ENCODE measurements at places on chromosomes 3 and 15.

- no peak for DNase-seq
Observed at GRCh38 chr3:192372616-192373015, 354.7 kb downstream of the FGF12 start.

DNA sequence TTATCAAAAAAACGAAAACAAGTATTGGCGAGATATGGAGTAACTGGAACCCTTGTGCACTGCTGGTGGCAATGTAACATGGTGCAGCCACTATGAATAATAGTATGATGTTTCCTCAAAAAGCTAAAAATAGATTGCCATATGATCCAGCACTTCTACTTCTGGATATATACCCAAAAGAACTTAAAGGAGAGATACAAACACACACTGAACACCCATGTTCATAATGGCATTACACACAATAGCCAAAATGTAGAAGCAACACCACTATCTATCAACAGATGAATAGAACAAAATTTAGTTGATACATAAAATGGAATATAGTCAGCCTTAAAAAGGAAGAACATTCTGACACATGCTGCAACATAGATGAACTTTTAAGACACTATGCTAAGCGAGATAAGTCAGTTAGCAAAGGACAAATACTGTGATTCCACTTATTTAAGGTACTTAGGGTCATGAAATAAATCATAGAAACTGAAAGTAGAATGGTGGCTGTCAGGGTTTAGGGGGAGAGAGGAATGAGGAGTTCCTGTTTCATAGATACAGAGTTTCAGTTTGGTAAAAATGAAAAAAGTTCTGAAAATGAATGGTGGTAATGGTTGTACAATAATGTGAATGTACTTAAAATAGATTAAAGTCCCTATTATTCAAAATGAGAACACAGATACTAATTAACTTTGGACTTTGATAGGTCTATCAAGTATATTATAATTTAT lies 59.4 kb upstream of the IMPG2 start:
- no peak for DNase-seq

DNA sequence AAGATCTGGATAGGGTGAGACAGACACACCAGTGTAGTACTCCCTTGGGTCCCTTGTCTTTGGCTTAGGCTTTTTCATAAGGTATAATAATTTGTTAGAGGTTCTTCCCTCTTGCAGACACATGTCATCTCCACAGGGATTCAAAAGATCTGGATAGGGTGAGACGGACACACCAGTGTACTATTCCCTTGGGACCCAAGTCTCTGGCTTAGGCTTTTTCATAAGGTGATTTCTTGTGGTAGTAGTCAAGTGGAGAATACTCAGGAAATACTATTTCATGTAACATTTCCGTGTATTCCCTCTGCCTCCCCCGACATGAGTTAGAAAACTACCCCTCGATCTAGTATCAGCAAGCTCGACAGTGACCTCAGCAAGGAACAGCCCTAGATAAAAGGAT lies 954 bp upstream of the MAPKBP1 start:
- no peak for DNase-seq

DNA sequence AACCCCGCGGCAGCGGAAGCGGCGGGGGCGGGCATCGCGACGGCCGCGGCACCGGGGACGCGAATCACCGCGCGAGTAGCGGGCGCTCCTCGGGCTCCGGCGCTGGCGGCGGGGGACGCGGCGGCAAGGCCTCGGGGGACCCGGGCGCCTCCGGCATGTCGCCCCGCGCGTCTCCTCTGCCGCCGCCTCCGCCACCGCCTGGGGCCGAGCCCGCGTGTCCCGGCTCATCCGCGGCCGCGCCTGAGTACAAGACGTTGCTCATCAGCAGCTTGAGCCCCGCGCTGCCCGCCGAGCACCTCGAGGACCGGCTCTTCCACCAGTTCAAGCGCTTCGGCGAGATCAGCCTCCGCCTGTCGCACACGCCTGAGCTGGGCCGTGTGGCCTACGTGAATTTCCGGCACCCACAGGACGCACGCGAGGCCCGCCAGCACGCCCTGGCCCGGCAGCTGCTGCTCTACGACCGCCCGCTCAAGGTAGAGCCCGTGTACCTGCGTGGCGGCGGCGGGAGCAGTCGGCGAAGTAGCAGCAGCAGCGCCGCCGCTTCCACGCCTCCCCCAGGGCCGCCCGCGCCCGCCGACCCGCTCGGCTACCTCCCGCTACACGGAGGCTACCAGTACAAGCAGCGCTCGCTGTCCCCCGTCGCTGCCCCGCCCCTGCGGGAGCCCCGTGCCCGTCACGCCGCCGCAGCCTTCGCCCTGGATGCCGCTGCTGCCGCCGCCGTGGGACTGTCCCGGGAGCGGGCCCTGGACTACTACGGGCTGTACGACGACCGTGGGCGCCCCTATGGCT lies 675 bp downstream of the RBM15B start:
- peak; percentile 43 for DNase-seq

GRCh38 chr3:114551770-114552526 lies 258.1 kb downstream of the TIGIT start:
- DNase-seq: no peak

DNA sequence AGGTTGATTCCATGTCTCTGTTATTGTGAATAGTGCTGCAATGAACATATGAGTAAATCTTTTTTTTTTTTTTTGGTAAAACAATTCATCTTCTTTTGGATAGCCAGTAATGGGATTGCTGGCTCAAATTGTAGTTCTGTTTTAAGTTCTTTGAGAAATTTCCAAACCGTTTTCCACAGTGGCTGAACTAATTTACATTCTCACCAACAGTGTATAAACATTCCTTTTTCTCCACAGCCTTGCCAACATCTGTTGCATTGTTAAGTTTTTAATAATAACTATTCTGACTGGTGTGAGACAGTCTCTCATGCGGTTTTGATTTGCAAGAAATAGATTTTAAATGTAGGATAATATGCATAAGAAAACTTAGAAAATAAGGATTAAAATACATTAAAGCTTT lies 279.0 kb upstream of the EPHA3 start:
- no peak for DNase-seq

GRCh38 chr3:49025005-49025792 lies 3.3 kb downstream of the NDUFAF3 start:
- no peak for DNase-seq

- no peak for DNase-seq
Observed at GRCh38 chr3:144463911-144464310, 492.3 kb downstream of the DIPK2A start.

DNA sequence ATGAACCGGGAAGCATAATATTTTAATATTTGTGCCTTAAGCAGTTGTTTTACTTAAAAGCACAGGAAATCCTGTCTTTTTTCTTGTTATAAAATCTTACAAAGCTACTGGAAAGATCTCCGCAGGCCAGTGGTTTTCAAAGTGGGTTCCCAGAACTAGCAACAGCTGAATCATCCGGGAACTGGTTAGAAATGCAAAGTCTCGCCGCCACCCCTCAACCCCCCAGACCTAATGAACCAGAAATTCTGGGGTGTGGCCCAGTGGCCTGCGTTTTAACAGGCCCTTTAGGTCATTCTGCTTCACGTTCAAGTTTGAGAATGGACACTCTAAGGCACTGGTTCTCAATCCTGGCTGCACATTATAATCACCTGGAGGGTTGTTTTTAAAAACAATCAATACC lies 74.7 kb downstream of the PDZRN3 start:
- DNase-seq: no peak

DNA sequence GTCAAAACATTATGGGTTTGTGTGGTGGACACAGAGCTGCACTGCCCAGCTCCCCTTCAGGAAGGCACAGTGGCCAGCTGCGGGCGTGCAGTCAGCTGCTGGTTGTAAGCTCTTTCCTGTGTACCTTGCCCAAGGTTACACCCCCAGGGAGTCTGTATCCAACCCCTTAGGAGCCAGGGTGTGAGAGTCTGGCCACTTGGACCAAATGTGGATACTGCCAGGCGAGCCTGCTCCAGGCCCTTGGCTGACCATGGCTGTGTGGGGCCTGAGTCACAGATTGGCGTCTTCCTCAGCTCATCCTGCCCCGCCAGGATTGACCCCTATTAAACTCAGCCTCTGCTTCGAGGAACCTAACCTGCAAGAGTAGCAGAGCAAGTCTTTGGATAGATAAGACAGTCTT lies 56.9 kb downstream of the ABHD5 start:
- no peak for DNase-seq

DNA sequence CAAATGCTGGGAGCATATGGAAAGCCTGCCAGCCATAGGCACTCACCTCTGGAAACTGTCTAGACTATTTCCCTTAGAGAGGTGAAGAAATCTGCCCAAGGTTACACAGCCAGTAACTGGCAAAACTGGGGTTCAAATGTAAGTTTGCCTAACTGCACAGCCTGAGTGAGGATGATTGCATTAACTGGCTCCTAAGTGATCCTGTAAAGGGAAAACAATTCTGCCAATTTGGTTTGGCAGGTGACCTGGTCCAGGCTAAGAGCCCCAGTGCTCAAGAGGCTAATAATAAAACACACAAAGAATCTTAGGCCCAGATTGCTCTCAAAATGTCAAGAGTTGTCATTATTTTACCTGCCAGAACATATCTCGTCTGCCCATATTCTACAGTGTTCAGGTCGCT lies 43.9 kb upstream of the SPRED1 start:
- no peak for DNase-seq

DNA sequence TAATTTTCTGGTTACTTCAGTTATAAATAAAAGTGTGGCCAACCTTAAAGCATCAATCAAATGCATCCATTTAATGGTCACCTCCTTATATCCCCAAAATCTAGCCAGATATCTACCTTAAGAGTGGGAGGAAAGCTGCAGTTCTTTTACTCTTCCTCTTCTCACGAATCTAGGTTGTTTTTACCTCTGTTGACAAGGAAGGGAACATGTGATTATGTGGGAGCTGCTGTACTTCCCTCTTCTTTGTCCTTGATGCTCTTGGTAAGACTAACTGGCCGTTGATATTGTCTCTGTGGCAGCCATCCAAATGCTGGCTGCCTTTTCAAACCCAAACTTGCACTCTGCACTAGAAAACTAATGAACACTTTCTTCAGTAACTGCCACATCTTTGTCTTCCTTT lies 275.3 kb upstream of the CADM2 start:
- no peak for DNase-seq

- no peak for DNase-seq
Observed at GRCh38 chr3:31412832-31413231, 119.9 kb upstream of the STT3B start.

- DNase-seq: no peak
Observed at GRCh38 chr3:195240171-195240701, 30.7 kb downstream of the XXYLT1 start.

GRCh38 chr3:181725830-181726229 lies 14.1 kb downstream of the SOX2 start:
- no peak for DNase-seq

GRCh38 chr15:29749365-29750086 lies 72.7 kb downstream of the TJP1 start:
- DNase-seq: no peak

DNA sequence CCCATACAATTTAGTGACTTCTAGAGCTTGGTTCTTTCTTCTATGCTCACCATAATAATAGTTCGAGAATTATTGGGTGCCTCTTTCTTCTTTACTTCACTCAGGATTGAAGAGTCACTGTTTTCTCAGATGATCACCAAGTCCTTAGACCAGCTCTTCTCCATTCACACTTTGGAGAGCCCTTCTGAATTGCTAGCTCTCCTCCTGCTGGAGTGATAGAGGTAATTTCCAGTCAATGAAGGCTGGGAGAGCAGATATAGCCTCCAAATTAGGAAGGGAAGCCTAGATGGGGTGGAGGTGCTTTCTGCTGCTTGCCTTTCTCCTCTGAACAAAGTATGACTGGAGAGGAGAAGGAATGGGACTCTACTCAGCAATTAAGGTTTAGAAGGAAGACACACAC lies 10.7 kb upstream of the BBX start:
- no peak for DNase-seq

DNA sequence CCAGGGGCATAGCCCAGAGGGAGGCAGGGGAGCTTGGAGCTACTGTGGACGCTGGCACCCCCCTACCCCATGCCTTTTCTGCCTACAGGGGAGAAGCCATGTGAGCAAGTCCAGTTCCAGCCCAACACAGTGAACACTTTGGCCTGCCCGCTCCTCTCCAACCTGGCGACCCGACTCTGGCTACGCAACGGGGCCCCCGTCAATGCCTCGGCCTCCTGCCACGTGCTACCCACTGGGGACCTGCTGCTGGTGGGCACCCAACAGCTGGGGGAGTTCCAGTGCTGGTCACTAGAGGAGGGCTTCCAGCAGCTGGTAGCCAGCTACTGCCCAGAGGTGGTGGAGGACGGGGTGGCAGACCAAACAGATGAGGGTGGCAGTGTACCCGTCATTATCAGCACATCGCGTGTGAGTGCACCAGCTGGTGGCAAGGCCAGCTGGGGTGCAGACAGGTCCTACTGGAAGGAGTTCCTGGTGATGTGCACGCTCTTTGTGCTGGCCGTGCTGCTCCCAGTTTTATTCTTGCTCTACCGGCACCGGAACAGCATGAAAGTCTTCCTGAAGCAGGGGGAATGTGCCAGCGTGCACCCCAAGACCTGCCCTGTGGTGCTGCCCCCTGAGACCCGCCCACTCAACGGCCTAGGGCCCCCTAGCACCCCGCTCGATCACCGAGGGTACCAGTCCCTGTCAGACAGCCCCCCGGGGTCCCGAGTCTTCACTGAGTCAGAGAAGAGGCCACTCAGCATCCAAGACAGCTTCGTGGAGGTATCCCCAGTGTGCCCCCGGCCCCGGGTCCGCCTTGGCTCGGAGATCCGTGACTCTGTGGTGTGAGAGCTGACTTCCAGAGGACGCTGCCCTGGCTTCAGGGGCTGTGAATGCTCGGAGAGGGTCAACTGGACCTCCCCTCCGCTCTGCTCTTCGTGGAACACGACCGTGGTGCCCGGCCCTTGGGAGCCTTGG lies 5.6 kb downstream of the CIB1 start:
- no peak for DNase-seq

DNA sequence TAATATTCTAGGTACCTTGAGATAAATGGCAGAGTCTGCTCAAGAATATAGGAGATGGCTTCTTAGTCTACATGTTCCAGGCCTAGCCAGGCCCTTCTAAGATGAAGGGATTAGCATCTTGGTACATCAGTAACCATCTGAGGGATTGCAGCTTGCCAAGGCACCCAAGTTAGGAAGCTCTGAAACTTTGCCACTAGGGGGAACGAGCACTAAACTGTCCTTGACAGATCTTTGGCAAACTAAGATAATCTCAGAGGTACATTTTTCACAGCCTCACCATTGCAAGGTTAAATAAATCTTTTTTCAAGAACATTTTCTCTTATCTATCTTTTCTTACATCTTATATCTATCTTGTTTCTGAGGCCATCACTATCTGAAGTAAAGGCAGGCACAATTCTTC lies 351.2 kb downstream of the RAP2B start:
- DNase-seq: no peak

DNA sequence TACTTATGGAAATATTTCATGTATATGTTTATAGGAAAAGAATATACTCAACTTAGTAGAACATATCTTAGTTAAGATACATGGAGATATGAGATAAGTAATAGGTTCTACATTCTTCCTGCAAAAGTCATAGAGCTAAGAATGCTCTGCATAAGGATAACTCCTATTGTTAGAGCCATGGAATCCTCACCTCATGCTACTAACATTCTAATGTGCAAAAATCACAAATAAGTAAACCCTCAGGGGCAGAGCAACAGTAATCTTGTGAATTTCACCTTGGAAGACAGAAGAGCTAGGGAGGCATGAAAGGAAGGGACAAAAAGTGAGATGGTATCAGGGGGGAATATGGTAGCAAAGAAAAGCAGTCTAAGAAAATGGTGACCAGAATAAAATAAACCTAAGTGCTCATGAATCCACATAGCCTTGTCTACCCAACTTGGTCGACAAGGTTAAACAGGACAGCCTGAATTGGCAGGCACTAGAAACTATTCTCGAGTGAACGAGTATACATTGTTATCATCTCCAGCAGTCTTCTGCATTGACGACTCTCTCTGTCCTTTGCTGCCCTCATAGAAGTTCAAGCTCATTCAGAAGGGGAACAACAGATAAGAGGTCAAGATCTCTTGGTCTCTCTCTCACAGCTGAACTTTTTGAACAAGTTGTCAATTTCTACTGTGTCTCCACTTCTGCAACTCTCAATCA lies 52.8 kb downstream of the XRN1 start:
- DNase-seq: no peak

Data from GM12891 (cell line).